ENCODE measurements at places on chromosomes 1 and 21.

GRCh38 chr1:56301791-56302190 is 277.6 kb downstream of the PLPP3 start:
- no peak for DNase-seq

- DNase-seq, result no peak
Measured at GRCh38 chr1:20723159-20723536, 5.3 kb upstream of the KIF17 start.

DNA sequence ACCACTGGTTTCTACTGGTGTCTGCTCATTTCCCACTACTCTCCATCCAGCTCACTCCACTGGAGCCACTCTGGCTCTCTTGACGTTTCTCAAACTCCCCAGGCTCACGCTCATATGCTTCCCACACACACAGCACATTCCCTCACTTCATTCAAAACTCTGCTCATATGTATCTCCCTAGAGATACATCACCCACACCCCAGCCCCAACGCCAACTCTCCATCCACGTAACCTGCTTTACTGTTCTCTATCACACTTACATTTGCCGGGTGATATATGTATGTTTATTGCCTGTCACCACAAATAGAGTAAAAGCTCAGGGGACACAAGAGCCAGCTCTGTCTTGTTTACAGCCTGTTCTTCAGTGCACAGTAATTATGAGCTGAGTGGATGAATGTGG is 22.2 kb downstream of the EBNA1BP2 start:
- DNase-seq, result no peak

- DNase-seq, result no peak
Measured at GRCh38 chr1:78176448-78176847, 130.7 kb downstream of the GIPC2 start.

GRCh38 chr1:101613546-101613945 is 376.7 kb downstream of the S1PR1 start:
- no peak for DNase-seq

DNA sequence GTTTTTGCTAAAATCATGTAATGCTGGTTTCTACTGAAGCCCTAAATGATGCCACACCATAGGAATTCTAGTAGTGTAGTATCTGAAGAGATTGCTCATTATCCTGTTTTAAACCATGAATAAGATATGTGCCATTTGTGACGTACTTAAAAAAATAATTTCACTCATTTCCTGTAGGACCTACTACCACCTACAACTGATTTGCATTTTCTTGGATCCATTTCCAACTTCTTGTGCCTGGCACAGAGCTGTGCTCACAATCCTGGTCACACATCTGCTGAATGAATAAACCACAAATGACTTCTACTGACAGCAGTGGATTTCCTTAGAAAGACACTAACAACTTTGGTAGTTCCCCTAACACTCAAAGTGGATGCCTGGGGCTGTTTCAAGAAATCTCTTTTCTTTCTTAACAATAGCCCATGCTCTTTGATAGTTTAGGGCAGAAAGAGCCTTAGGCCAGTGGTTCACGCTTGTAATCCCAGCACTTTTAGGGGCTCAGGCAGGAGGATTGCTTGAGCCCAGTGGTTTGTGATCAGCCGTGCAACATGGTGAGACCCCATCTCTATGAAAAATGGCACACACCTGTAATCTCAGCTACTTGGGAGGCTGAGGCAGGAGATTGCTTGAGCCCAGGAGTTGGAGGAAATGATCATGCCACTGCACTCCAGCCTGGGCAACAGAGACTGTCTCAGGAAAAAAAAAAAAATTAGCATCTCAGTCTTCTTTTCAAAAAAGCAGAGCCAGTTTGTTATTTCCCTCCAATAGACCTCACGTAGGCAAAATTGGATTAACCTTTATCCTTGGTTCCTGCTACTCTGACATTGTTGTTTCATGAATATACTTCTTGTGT is 13.0 kb upstream of the BATF3 start:
- no peak for DNase-seq

- DNase-seq, result no peak
Measured at GRCh38 chr1:154546264-154547063, 12.0 kb downstream of the UBE2Q1 start.

GRCh38 chr21:28884481-28884880 is 108.2 kb downstream of the LTN1 start:
- DNase-seq, result no peak

- DNase-seq, result no peak
Measured at GRCh38 chr21:42009018-42009830, 936 bp downstream of the ZBTB21 start.

DNA sequence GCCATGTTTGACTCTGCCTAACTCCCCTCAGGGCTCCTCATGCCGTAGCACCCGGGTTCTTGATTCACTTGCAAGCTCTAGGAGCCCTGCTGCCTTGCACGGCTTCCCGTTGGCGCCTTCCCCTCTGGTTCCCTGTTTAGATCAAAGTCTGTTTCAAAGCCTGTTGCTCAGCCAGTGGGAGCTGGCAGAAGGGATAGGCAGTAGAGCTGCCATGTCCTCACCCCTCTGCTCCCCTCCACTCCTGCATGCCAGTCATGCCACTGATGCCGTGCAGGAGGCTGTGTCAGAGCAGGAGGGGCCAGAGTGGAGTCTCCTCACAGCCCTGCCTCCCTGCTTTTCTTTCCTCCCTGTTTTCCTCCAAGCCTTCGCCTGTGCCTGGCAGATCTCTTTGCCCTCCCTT is 26.5 kb downstream of the HMGCS2 start:
- no peak for DNase-seq

DNA sequence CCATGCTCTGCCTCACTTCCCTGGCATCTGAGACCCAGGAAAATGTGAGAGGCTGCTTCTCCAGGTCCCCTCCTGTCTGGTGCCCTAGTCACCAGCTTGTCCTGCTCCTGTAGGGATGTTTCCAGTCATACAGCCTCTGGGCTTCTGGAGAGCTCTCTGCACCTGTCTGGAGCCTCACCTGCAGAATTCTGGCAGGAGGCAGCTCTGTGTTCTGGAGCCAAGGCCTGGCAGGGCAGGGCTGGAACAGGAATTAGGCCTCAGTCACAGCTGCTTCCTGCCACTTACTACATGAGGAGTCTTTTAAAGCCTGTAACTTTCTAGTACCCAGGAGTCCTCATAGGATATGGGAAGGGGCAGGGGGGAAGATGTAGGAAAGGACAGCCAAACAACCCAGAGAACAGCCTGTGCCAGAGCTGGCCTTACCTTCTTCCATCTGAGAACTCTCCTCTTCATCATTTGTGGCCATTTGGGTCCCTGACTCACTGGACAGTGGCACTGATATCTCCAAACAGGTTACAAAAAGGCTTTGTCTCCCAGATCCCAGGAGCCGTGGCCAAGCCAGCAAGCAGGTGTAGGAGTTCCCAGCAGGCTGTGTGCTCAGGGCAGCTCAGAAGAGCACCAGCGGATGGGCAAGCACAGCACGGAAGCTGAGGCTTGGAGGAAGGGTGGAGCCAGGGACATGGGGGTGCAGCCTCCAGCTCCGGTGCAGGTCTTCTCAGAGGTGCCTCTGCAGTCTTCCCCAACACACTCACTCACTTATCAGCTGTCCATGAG is 31.4 kb upstream of the ARTN start:
- no peak for DNase-seq

DNA sequence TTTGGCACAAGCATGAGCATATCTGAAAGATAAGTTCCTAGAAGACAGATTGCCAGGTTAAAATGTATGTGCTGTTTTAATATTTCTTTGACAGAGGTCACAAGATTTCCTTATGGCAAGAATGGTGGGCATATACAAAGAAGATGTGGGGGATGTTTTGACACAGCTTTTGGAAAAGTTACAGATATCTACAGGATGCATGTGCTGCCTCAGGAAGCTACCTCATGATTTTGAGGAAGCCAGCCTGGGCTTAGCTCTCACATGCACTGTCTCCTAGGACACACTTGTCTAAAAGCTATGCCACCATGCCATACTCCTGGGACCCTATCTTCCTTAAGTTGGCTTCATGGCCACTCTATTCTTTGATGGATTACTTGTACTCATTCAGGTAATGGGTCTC is 99.9 kb downstream of the C1orf94 start:
- DNase-seq, result no peak

DNA sequence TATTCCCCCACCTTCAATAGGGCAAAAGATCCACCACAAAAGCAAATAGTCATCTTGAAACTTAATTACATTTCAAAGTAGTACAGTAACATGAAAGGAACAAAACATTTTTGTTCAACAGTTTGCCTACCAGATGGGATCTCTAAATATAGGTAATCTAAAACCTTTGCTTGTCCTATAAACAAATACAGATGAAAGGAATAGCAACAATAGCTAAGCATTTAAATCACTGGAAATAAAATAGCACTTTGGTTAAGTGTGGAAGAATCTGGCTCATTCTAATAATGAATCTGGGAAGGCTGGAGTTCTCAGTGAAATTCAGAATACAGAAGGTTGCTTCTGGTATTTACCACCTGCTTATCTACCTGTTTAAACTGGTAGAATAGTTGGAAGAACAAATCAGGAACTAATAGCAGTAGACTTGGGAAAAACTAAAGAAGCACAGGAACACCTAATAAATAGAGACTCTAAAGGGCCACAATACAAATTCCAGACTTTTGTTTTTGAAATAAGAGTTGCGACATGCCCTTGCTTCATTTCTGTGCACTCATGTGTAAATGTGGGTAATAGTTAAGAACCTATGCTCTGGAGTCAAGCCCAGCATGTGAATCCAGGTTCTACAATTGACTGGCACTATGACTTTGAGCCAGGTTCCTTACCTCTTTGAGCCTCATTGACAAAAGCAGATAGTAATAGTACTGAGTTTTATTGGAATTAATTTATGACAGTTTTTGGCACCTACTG is 2.3 kb upstream of the LYPLAL1 start:
- DNase-seq, result no peak

DNA sequence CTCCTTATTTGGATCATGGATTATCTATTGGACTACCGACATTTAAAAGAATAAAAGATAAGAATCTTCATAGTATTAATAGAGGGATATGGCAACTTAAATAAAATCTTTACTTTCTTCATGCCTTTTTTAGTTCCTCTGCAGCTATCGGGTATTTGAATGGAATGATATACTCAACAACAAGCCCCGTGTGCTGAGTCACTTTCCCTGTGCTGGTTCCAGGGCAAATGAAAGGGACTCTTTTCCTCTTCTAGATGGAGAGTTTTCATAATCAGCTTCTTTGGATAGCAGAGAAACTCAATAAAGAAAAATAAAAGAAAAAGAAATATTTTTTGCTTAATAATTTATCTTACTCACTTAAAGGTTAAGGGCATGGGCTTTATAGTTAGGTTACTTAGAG is 213.7 kb downstream of the LRRC40 start:
- no peak for DNase-seq

- DNase-seq, result no peak
Measured at GRCh38 chr21:42382915-42383314, 12.9 kb downstream of the TMPRSS3 start.

DNA sequence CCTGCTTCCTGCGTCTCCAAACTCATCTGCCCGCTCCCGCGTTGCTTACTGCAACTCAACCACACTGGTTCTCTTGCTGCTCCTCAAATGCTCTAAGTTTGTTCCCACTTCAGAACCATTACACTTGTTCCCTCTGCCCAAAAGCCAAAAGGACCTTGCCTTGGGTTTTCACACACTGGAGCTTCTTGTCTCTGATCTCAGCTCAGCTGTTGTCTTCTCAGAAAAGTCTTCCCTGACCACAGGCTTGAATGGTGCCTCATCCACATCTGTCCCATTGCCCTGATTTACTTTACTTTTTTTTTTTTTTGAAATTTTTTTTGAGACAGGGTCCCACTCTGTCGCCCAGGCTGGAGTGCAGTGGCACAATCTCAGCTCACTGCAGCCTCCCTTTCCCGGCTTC is 44.3 kb upstream of the SYT14 start:
- no peak for DNase-seq

GRCh38 chr1:81717230-81717629 is 83.5 kb upstream of the ADGRL2 start:
- DNase-seq, result no peak

DNA sequence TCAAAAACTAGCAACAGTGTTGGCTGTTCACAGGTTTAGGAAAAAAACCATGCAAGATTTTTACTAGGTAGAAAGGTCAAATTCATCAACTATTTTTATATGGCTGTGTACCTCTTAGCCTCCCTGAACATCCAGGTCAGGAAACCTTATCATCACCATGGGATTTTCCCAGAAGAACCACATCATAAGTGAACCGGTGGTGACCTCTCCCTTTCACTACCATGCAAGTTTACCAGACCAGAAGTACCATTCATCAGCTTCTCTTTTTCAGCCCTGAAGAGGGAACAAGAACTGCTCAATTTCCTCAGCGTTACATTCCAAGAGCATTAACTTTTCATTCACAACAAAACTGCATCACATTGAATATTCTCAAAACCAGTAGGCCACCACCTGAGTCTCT is 5.9 kb downstream of the SSBP3 start:
- no peak for DNase-seq

DNA sequence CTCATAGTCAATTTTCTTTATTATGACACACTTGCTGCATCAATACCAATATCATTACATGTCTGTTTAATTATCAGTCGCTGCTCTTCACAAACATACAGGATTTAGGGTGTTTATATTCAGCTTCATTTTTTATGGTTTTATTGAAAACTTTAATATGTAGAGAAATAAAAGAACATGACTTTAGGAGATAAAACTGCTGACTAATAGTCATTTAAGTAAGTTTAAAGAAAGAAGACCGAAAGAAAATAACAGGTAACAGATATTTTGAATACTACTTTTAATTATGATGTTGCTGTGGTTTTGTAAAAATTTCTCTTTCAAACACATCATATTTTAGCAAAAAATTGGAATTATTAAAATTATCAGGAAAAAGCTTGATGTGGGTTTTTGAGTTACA is 685.1 kb upstream of the BRINP3 start:
- no peak for DNase-seq

DNA sequence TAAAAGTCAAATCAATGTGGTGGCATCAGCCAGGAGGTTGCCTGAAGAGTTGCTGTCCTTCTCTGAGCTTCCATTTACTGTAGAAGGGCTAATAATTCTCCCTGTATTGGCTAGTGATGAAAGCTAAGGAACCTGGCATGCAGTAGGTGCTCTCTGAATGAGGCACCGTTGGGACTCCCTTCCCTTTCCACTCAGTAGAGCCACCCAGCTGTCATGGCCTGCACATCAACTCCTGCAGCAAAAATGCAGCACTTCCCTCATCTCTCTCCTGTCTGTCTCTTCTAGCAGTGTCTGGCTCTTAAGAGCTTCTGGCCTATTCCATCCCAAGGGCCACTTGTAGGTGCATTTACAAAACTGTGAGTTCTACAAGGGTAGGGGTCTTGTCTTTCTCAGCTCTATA is 369.0 kb downstream of the MATN1 start:
- no peak for DNase-seq

GRCh38 chr1:31479811-31480210 is 66.8 kb downstream of the SERINC2 start:
- DNase-seq, result no peak

- DNase-seq, result no peak
Measured at GRCh38 chr21:45406801-45407628, 2.0 kb downstream of the COL18A1 start.

DNA sequence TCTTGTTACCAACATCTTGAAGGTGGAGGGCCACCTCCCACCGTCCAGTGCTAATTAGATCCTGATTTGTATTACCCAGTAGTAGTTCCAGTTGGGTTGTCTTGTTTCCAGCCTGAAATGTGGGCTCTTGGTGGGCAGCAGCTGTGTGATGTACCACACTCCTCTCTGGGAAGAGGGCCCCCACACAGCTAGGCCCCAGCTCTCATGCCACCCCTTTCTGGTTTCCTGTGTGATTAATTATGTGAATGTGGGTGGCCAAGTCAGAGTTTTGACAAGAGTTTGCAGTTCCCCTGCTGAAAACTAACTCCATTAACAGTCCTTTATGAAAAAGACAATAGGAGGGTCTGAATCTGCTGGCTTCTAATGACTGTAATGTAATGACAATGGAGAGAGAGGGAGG is 3.8 kb downstream of the HMGB4 start:
- DNase-seq, result no peak
